ENCODE measurements at places on chromosomes 16 and 17.

GRCh38 chr16:66426112-66427035 lies 721 bp upstream of the BEAN1 start:
- DNase-seq = no peak

DNA sequence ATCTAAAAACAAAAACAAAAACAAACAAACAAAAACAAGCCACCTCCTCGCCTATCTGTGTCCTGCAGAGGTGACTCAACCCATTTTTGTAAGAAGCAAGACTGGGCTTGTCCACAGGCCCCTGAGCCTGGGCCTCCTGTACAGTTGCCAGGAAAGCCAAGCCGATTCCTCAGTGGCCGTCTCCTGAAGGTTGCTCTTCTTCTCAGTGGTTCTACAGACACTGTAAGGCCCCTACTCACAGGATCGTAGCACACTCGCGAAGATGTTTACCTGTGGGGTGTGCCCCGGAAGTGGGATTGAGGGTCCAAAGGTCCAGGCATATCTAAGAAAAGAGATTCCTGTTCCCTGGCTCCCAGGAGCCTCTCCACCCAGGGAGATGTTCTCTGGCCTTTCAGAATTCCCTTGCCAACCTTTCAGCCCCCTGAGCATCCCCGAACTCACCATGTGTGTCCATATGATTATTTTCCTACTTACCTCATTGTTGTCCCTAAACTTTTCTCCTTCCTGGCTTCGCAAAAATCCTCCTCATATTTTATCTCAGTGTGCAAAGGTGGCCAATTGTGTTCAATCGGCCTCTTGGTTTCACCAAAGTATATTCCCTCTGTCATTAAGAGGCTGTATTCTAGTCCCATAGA lies 7.5 kb upstream of the CES3 start:
- DNase-seq = no peak

DNA sequence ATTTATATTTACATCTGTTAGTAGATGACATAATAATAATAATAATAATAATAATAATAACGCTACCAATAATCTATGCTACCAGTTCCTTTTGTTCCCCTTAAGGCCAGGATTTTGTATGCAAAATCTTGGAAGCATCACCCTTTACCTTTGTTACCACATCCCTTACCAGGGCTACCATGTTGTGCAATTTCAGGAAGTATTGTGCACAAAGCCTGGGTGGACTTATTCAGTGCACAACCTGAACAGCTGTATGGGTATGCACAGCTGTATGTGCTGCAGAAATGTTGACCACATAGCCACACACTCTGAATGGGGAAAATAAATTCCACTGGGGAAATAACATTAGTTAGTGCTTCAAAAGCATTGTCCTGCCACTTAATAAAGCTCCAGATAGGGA lies 19.9 kb upstream of the CALB2 start:
- DNase-seq = no peak

GRCh38 chr16:24013054-24013636 lies 177.4 kb downstream of the PRKCB start:
- DNase-seq = no peak

GRCh38 chr16:72241930-72242329 lies 70.0 kb upstream of the PMFBP1 start:
- DNase-seq = peak; percentile 56

GRCh38 chr16:72474501-72475123 lies 302.7 kb upstream of the PMFBP1 start:
- DNase-seq = no peak

- peak; percentile 74 for DNase-seq
Measured at GRCh38 chr17:40862985-40863733, 3.9 kb downstream of the KRT12 start.

GRCh38 chr17:33647956-33648355 lies 354.9 kb upstream of the ASIC2 start:
- peak; percentile 33 for DNase-seq

- DNase-seq = no peak
Measured at GRCh38 chr16:23152386-23153178, 3.3 kb upstream of the USP31 start.

GRCh38 chr17:47317119-47317518 lies 6.6 kb upstream of the EFCAB13 start:
- DNase-seq = no peak

- DNase-seq = no peak
Measured at GRCh38 chr16:9075299-9076071, 16.0 kb upstream of the HAPSTR1 start.

DNA sequence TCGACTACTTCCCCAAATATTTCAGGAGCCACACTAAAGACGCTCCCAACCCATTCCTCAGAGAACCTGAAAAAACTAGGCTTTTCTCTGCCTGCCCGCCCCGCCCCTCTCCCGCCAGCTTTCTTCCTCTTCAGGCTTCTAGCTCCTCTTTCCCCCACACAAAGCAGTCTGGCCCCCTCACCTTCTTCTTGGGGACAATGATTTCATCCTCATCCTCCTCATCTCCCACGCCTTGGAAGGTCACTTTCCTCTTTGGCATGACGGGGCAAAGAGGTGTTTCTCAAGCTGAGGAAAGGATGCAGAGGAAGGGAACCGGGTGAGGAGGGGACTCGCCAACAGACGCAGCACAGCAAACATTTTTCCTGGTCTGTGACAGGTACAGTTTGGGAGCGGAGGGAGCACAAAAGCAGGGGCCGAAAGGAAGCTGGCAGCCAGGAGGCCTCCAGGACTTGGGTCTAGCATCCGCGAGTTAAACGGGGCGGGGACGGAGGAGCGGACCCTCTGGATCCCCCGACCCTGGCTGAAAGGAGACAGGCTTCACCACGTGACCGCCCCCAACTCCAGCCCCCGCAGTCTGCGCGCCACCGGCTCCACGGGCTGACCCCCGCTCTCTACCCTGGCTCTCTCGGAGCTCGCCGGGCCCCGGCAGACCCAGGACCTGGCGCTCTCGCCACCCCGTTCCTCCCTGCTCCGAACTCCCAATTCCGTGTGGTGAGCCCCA lies 525 bp downstream of the CD2BP2 start:
- no peak for DNase-seq

DNA sequence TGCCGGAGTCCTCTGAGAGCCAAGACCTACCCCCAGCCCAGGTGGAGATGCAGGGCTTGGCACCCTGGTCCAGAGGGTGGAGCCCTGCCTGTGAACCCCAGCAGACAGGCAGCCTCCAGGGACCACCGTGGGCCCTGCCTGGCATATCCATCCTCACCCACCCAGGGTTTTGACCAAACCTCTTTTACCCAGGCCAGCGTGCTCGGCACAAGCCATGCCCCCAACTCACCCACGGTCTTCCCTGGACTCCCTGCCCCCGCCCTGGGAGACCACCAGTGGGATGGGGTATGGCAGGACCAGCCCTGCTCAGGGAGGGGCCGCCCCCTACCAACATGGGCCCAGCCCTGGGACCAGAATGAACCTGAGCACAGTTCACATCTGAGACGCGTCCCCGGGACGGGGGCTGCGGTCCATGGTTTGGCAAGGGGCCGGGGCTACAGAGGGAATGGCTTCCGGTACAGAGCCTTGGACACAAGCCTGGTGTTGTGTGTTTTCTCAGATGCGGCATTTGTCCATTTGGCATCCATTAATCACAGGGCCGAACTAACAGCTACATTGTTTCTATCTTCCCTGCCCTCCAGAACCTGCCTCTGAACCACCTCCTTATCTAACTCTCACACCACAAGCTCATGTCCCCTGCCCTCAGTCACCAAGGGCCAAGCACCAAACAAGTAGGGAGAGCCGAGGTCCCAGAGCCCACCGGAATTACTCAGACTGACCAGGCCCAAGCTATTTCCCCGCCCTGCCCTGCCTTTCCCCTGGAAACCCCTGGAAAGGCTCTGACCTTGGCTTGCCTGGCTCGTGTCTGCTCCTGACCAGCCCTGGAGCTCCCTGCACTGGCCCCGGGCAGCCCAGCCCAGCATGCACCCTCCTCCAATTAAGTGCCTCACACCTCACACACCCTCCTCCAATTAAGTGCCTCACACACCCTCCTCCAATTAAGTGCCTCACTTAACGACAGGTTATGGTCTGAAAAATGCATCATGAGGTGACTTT lies 14.1 kb downstream of the HS3ST6 start:
- peak; percentile 90 for DNase-seq

DNA sequence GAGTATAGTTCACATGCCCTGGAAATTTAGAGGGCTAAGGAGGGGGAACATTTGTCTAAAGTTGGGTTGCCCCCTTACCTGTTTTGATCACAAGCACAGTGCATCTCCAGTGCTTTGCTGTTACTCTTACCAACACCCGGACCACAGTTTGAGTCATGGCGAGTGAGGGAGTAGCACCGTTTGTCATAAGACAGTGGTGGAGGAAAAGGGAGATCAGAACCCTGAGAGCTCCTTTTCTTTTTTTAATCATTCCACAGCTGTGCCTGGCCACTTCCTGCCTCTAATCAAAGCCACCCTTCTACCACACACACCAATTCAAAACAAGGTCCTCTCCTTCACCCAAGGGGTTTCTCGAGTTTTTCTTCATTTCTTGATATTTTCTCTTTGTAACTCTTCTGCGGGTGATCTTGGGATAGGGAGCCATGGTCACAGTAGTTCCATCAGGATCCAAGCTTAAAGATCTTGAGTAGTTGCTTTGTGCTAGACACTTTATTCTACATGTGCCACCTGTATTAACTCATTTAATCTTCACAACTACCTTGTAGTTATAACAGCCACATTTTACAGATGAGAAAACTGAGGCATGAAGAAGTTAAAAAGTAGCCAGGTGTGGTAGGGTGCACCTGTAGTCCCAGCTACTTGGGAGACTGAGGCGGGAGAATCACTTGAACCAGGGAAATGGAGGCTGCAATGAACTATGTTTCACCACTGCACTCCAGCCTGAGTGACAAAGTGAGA lies 5.0 kb upstream of the MYL4 start:
- DNase-seq = no peak

GRCh38 chr16:106623-107324 lies 28.7 kb downstream of the MPG start:
- DNase-seq = peak; percentile 80

DNA sequence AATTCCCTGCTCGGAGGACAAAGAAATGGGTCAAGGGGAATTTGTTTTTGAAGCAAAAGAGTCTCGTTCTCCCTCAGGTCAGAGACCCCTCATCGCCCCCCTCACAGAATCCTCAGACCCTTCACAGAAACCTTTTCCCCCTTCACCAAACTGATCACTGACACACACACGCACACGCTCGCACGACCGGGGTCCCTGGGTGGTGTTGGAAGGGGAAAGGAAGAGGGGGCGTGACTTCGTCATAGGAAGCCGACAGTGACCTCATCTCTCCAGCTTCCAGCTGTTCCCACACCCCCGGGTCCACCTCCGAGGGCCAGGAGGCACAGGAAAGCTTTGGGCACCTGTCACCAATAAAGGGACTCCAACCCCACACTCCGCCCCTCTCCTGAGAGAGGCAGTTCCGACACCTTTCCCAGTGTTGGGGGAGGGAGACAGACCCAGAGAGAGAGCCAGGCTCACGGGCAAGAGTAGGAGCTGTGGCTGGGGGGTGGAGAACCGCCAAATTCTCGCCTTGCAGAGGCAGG lies 1.2 kb downstream of the ASGR1 start:
- no peak for DNase-seq

- DNase-seq = no peak
Measured at GRCh38 chr17:46151762-46152161, 41.5 kb downstream of the KANSL1 start.

GRCh38 chr17:40069751-40070708 lies 7.3 kb downstream of the THRA start:
- DNase-seq = peak; percentile 53

DNA sequence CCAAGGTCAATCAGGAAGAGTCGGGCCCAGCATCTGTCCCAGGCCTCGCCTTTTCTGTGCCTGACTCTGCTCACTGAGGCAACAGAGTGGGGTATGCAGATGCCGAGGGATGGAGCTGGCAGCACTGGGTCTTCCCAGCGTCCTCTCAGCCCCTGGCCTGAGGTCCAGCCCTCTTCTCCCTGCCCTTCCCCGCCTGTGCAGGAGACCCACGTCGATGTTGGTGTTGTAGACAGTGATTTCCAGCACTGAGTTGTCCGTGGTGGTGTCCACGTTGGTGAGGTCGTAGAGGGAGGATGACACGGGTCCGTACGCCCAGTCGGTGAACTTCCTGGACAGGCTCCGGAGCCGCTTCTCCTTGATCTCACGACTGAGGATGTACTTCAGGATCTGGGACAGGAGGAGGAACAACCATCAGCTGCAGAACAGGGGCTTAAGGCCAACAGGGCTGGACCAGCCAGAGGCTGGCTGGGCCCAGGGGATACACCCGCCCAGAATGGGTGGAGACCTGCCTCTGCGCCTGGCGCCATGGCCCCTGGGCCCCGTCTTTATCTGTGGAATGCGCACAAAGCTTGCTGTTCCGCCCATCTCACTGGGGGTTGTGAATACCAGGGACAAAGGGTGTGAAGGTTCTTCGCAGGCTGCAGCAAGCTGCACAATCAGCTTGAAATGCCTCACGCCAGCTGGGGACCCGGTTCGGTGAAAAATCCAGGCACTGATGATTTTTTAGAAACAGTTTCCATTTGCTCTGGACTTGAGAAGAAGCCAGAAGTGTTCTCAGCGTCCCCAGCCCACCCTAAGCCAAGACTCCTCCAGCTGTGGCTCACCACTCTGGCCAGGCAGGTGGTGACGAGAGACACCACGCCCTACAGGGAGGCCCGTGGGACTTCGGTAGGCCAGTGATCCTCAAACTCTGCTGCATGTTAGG lies 27.5 kb downstream of the TRPV3 start:
- DNase-seq = peak; percentile 92

- DNase-seq = peak; percentile 59
Measured at GRCh38 chr17:68600067-68600930, 868 bp downstream of the FAM20A start.

GRCh38 chr16:7363422-7364417 lies 31.1 kb downstream of the RBFOX1 start:
- DNase-seq = no peak

DNA sequence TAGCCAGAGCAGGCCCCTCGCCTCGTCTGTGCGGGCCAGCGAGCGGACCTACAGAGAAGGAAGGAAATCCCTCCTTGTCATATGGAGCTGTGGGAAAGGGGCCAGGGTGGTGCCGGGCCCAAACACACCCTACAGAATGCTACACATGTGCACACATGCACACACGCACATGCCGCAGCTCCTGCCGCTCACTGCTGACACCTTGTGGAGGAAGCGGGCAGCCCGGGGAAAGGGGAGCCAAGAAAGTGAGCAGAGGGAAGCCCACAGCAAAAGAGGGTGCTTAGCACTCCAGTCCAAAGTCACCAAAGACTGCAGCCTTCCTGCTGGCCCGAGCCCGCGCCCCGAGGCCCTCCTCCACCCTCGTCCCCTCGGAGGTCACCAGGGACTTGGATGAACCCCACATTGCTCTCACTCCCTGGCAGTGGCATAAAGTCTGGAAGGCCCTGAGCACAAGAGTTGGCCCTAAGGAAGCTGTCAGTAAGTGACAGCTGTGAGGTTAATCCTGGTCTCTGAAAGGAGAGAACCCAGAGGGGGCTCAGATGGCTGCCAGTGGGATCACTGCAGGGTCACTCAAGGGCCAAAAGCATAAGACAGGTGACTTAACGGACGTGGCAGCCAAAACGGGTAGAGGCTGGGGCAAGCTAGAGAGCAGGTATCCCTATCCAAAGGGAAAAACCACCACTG lies 68.2 kb downstream of the MYO18A start:
- DNase-seq = peak; percentile 66
